ENCODE measurements at places on chromosomes 1 and 21. TPM values are rescaled to one million over a fixed set of nuclear protein-coding genes. Genes with fewer than 3 reads are reported as not detected.

Gene C1orf87
- total RNA-seq, result not detected

GRCh38 chr1:48114596-48115382, 107.7 kb upstream of the SLC5A9 start:
- DNase-seq, result no peak
- peak overlapping the region; percentile 56 for H3K27ac ChIP-seq
- H3K27me3 ChIP-seq, result no peaks in the 10 kb centered on the region
- peaks cover 6% of the 10 kb centered on the region for H3K4me1 ChIP-seq

- peak within 1 kb of the TSS; percentile 99 for H3K27ac ChIP-seq
- H3K36me3 ChIP-seq, result no peaks in the 10 kb centered on the region
- 0 out of 2 replicates have a peak, but pooled peaks cover 8% of the 10 kb centered on the region for H3K4me1 ChIP-seq
- peak within 1 kb of the TSS; percentile 90 for H3K4me3 ChIP-seq
- no peaks in the 10 kb centered on the region for H3K27me3 ChIP-seq
Measured at GRCh38 chr21:17612565-17613241, at the start of gene BTG3. Gene BTG3 (minus strand): TSS chr21:17612901. CDS start chr21:17609144, 3,757 bp downstream.

- no peaks in the 10 kb centered on the region for H3K4me1 ChIP-seq
- H3K27me3 ChIP-seq, result no peaks in the 10 kb centered on the region
- no peaks in the 10 kb centered on the region for H3K36me3 ChIP-seq
- H3K27ac ChIP-seq, result no peak overlapping the region
Measured at GRCh38 chr1:19405761-19406487, 79.4 kb downstream of the CAPZB start.

- H3K36me3 ChIP-seq, result no peaks in the 10 kb centered on the region
- no peak overlapping the region for H3K4me3 ChIP-seq
- H3K27ac ChIP-seq, result no peak overlapping the region
Measured at GRCh38 chr1:66274634-66275033, 259.3 kb upstream of the SGIP1 start.

Gene NCMAP
- 0.35 TPM for total RNA-seq

Gene MANEAL
- 24.8 TPM for total RNA-seq

DNA sequence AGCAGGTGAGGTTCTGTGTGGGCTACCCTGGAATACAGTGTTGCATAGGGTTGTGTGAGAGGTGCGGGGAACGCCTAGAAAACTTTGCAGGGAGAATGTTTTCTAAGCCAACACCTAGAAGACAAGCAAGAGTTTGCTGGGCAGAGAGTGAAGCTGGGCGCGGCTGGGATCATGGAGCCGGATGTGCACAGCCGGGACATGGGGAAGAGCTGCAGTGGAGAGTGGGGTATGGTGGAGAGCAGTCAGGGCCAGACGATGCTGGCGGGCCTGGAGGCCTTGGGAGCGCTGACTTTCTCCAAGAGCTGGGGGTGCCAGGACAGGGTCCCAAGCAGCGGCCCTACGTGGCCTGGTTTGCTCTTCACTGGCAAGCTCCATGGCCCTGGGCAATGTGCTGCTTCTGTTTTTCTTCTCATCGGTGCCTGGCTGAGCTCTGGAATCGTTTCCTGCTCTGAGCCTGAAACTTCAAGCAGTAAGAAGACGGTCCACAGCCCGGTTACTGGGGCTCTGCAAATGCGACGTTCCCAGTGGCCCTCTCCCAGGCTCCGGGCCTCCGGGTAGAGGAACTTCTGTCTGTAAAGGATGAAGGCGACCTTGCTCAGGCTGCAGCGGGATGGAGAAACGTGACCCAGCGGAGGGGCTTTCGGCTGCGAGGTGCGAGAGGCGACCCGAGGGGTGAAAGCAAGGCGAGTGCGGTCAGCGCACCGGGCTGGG, 51.9 kb upstream of the CD34 start:
- peaks cover 10% of the 10 kb centered on the region for H3K4me1 ChIP-seq
- peak overlapping the region; percentile 12 for H3K27ac ChIP-seq
- no peak for DNase-seq
- no peaks in the 10 kb centered on the region for H3K36me3 ChIP-seq
- H3K4me3 ChIP-seq, result peak overlapping the region; percentile 61

GRCh38 chr1:32151319-32151787, 28.1 kb upstream of the TXLNA start:
- H3K27me3 ChIP-seq, result no peaks in the 10 kb centered on the region
- H3K4me3 ChIP-seq, result no peak overlapping the region
- DNase-seq, result no peak
- H3K36me3 ChIP-seq, result no peaks in the 10 kb centered on the region

- no peaks in the 10 kb centered on the region for H3K27me3 ChIP-seq
- no peaks in the 10 kb centered on the region for H3K36me3 ChIP-seq
- H3K27ac ChIP-seq, result no peak overlapping the region
Measured at GRCh38 chr1:176558561-176558960, 95.6 kb downstream of the PAPPA2 start.

DNA sequence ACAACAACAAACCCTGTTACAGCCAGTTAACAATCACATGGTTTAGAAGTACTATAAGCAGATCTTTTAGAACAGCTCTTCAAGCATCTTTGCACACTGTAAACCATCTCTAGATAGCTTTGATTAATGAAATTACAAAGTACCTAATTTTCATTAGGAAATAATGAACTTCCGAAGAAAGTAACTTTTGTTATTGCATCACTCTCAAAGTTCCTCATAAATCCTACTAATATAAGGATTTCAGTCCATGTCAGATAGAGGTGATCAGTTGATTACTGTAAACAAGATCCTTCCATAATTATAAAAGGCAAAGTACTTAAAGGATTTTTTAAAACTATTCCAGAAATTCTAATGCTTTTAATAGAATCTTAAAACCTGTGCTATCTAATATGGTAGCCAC, 58.2 kb downstream of the FAF1 start:
- H3K27me3 ChIP-seq, result no peaks in the 10 kb centered on the region
- no peak overlapping the region for H3K4me3 ChIP-seq
- H3K36me3 ChIP-seq, result no peaks in the 10 kb centered on the region
- H3K27ac ChIP-seq, result no peak overlapping the region
- DNase-seq, result no peak

- no peaks in the 10 kb centered on the region for H3K4me1 ChIP-seq
- no peak overlapping the region for H3K4me3 ChIP-seq
- no peak overlapping the region for H3K27ac ChIP-seq
- H3K27me3 ChIP-seq, result no peaks in the 10 kb centered on the region
Measured at GRCh38 chr1:188061881-188062280, 1233.1 kb downstream of the PLA2G4A start.

GRCh38 chr1:171247501-171247900, 793 bp upstream of the FMO1 start:
- H3K4me1 ChIP-seq, result no peaks in the 10 kb centered on the region
- DNase-seq, result no peak
- H3K4me3 ChIP-seq, result no peak overlapping the region
- H3K27me3 ChIP-seq, result no peaks in the 10 kb centered on the region
- no peaks in the 10 kb centered on the region for H3K36me3 ChIP-seq

Gene ITPKB
- total RNA-seq, result 5.2 TPM

DNA sequence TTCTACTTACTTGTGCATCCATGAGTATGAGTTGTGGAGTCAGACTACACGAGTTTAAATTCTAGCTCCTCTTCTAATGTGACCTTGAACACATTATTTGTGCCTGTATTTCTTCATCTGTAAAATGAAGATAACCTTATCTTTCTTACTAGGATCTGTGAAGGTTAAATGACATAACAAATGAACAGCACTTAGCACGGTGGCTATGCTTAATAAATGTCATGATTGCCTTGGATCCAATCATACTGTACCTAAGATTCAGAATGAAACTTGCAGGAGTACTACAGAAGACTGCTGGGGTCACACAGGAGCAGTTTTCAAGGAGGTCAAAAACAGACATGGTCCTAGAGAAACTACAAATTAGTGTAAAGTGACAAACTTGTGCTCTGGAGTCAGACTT, 22.2 kb upstream of the ALG14 start:
- no peaks in the 10 kb centered on the region for H3K27me3 ChIP-seq
- H3K4me3 ChIP-seq, result no peak overlapping the region
- no peaks in the 10 kb centered on the region for H3K36me3 ChIP-seq
- DNase-seq, result no peak
- H3K27ac ChIP-seq, result no peak overlapping the region

DNA sequence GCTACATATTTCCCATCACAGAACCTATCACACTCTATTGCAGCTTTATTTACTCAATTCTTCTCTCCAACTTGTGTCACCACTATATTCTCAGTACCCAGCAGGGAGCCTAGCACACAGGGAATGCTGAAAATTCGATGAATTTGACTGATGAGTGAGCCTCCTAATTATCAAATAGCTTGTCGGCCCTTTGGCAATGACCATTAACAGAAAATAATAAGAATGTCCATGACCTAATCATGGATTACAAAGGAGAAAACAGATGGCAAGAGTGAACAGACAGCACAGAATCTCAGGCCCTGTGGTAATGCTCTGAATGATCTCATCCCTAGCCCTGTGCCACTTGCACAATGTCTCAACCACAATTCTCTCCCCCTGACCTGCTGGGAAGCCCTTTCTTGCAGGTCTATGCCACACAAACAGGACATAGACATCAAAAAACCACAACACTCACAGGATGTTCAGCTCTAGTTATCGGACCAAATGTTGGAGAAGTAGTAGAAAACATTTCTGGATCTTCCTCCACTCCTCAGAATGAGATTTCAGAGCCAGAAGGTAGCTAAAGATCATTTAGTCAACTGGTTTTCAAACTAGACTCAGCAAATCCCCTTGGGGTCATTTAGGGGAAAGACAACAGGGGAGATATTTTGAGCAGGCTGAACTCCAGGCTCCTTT, 68.4 kb downstream of the LUZP1 start:
- no peak overlapping the region for H3K4me3 ChIP-seq
- H3K36me3 ChIP-seq, result no peaks in the 10 kb centered on the region
- H3K4me1 ChIP-seq, result peaks cover 15% of the 10 kb centered on the region
- no peak overlapping the region for H3K27ac ChIP-seq
- no peaks in the 10 kb centered on the region for H3K27me3 ChIP-seq

- H3K4me1 ChIP-seq, result peaks cover 6% of the 10 kb centered on the region
- H3K36me3 ChIP-seq, result no peaks in the 10 kb centered on the region
- peak overlapping the region; percentile 73 for H3K4me3 ChIP-seq
- no peaks in the 10 kb centered on the region for H3K27me3 ChIP-seq
- H3K27ac ChIP-seq, result peak overlapping the region; percentile 39
Measured at GRCh38 chr1:28915031-28915895, 894 bp downstream of the EPB41 start.

Gene DNAJC28
- total RNA-seq, result 2.7 TPM

Gene GPN2
- 31.2 TPM for total RNA-seq

Gene ZMYND12
- 0.36 TPM for total RNA-seq

Gene CLCNKB
- not detected for total RNA-seq

Gene OR2M3
- not detected for total RNA-seq

GRCh38 chr1:212467843-212468482, 35.2 kb downstream of the NENF start:
- no peaks in the 10 kb centered on the region for H3K36me3 ChIP-seq
- H3K4me1 ChIP-seq, result peaks cover 33% of the 10 kb centered on the region
- H3K27me3 ChIP-seq, result no peaks in the 10 kb centered on the region

- peaks cover 72% of the 10 kb centered on the region for H3K4me1 ChIP-seq
- no peak overlapping the region for H3K4me3 ChIP-seq
- H3K36me3 ChIP-seq, result peaks cover 2% of the 10 kb centered on the region
- DNase-seq, result no peak
- H3K27ac ChIP-seq, result no peak overlapping the region
Measured at GRCh38 chr1:26996024-26996423, 2.5 kb downstream of the TRNP1 start.

Gene HORMAD1
- not detected for total RNA-seq

DNA sequence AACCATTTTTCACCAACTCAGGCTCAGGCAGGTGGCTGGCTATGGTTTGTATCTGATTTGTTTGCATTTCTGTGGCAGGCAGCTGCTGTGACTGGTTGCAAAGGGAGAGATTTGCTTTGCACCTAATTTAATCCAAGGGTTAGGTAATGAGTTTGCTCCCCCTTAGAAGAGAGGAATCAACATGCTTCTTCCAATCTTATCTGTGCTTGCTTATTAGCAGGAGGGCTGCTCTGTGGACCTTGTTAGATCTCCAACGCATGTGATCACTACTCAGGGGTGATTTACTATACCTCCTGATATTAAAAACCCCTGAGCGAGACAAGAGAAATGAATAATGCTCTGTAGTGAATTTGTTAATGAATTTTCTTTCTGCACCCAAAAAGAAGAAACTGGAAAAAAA, 20.5 kb downstream of the OLFML3 start:
- DNase-seq, result no peak
- H3K4me1 ChIP-seq, result no peaks in the 10 kb centered on the region
- H3K4me3 ChIP-seq, result no peak overlapping the region
- H3K36me3 ChIP-seq, result no peaks in the 10 kb centered on the region
- no peak overlapping the region for H3K27ac ChIP-seq
- no peaks in the 10 kb centered on the region for H3K27me3 ChIP-seq

DNA sequence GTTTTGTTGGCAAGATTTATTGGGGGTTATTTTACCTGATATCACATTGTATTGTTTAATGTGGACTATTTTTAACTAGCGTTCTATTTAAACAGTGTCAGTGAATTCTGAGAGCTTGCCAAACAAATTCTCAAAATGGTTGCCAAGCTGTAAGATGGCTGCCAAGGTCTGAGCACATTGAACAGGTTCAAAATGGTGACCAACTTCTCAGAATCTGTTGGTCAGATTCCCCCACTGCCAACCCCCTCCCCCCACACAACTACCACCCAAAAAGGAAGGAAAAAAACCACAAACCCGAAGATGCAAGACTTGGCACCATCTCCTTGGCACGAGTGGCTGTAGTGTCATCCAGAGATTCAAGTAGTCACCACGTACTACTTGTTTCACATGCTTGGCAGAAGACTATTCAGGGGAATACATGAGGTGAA, 159.1 kb downstream of the NFIA start:
- no peak overlapping the region for H3K4me3 ChIP-seq
- no peak overlapping the region for H3K27ac ChIP-seq
- no peaks in the 10 kb centered on the region for H3K36me3 ChIP-seq
- H3K27me3 ChIP-seq, result no peaks in the 10 kb centered on the region
- DNase-seq, result no peak
